ENCODE measurements at places on chromosomes 3 and 15.

GRCh38 chr3:152319256-152319655 lies 50.5 kb downstream of the MBNL1 start:
- no peak for DNase-seq

DNA sequence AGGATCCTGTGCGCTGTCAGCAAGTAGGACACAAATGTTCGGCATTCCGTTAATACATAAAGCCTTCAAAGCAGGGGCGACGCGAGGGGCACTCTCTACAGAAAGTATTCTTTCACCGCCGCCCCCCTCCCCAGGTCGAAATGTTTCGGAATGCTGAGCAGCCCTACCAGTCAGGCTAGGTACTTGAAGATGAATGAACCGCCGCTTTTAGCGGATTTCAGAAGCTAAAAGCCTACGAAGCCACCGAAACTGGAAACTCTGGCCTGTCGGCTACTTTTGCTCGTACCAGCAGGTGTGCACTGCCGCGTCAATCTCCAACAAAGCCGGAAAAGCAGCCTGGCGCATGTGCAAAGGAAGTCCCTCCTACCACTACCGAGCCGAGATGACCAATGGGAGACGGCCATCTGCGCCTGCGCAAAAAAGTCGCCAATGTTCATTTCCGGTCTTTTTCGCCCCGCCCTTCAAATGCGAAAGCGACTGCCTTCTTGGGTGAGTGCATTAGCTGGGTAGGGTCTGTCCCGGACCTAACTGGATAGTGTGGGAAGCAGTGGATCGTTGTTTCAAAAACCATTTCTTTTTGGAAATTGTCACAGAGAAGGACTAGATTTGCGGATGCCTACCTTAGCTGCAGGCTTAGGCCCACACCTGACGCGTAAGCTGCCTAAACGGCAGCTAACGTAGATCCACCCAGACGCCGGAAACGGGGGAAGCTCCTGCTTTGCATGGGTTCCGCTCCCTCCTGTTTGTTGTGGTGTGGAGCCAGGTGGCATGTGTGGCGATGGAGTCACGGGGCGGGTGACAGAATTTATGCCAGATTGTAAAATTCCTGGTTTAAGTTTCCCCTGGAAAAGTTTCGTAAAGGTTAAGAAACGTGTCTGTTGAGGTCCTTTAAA lies at the start of gene WDR5B:
WDR5B (minus strand) TSS at position 301 of the 893 bp plus-strand sequence. CDS start 534 bp downstream, outside the sequence.
- DNase-seq = no peak

GRCh38 chr3:57981483-57982087 lies 26.6 kb upstream of the FLNB start:
- no peak for DNase-seq

DNA sequence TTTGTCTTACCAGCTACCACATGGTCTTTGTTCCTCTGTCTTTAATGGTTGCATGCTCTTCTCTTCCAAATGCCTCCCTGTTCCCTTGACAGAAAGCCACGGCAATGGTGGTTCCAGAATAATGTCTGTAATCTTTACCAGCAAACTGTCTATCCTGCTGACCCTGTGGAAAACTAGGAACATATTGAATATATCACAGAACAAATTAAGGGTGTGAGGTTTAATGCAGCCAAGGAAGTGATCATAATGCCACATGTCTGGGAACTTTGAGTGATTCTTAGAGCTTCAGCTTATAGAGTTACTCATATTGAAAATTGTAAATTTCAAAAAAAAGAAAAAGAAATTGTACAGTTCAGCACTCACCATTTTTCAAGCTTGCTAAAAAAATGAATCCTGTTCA lies 282.9 kb upstream of the RARB start:
- DNase-seq = no peak
